Fibroblast of skin of abdomen (primary cell): ENCODE measurements at places on chromosomes 16 and 17.

GRCh38 chr16:17780181-17780580 lies 309.4 kb upstream of the XYLT1 start:
- no peak for DNase-seq

GRCh38 chr16:86956437-86956836 lies 360.8 kb downstream of the C16orf95 start:
- DNase-seq = no peak

DNA sequence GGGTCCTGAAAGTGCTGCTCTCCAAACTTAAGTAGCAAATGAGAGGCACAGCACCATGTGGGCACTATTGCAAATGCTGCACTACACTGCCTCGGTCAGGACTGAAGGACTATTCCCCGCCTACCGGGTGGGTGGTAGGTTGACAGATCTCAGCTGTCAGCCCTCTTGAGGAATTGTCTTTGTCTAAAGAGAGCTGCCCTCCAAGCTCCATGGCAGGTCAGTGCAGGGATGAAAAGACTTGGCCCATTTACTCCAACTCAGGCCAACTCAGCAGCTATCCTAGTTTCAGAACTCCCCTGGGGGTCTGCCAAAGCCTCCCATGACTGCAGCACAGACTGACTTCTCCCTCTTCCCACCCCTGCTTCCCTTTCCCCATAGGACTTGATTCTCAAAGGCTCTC lies 3.4 kb upstream of the PDZD9 start:
- no peak for DNase-seq

GRCh38 chr17:3956983-3957382 lies 7.3 kb downstream of the ATP2A3 start:
- DNase-seq = no peak

GRCh38 chr17:77068915-77069314 lies 71.9 kb upstream of the SEC14L1 start:
- DNase-seq = no peak

GRCh38 chr17:31513731-31514427 lies 122.4 kb downstream of the RAB11FIP4 start:
- no peak for DNase-seq

GRCh38 chr16:70804153-70804733 lies 3.3 kb upstream of the VAC14 start:
- peak; percentile 65 for DNase-seq

GRCh38 chr16:68079626-68080344 lies 5.4 kb upstream of the NFATC3 start:
- DNase-seq = no peak

GRCh38 chr17:43398724-43399595 lies at the start of gene ARL4D:
TSS of gene ARL4D (plus strand) at chr17:43398993. CDS start at chr17:43399733, 740 bp downstream.
- DNase-seq = peak; percentile 84

GRCh38 chr16:11112723-11113348 lies 143.2 kb downstream of the SOCS1 start:
- no peak for DNase-seq

DNA sequence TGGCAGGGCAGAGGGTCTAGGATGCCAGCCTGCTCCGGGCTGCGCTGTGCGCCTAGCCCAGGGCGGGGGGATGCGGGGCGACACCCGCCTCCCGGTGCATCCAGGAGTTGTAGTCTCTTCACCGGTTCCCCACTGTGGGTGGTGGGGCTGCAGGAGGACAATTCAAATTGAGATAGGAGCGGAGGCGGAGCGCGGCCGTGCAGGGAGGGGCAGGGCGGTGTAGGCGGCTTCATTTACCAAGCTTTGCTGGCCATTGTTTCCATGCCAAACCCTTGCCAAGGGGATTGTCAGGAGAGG lies 2047.4 kb downstream of the TP53TG3F start:
- no peak for DNase-seq

GRCh38 chr17:69058165-69058564 lies 2.6 kb downstream of the ABCA9 start:
- no peak for DNase-seq

- no peak for DNase-seq
These were observed 152.0 kb downstream of the C16orf95 start for GRCh38 chr16:87165151-87165550.

GRCh38 chr16:84600343-84601229 lies 17.3 kb downstream of the COTL1 start:
- no peak for DNase-seq

DNA sequence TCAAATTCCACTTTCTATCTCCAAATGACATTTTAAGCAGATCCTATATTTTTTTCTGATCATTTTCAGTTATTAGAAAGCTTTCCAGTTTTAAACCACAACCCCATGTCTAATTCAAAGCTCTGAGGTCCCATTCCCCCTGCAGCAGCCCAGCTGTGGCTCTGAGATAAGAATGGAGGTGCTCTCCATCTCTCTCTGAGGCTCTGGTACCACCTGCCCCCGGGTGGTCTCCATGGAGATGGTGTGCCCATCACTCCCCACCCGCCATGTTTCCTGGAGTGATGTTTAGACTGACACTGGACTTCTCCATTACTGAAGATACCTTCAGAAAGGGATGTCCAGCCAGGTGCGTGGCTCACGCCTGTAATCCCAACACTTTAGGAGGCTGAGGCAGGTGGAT lies 68.1 kb upstream of the SEC14L1 start:
- DNase-seq = no peak

DNA sequence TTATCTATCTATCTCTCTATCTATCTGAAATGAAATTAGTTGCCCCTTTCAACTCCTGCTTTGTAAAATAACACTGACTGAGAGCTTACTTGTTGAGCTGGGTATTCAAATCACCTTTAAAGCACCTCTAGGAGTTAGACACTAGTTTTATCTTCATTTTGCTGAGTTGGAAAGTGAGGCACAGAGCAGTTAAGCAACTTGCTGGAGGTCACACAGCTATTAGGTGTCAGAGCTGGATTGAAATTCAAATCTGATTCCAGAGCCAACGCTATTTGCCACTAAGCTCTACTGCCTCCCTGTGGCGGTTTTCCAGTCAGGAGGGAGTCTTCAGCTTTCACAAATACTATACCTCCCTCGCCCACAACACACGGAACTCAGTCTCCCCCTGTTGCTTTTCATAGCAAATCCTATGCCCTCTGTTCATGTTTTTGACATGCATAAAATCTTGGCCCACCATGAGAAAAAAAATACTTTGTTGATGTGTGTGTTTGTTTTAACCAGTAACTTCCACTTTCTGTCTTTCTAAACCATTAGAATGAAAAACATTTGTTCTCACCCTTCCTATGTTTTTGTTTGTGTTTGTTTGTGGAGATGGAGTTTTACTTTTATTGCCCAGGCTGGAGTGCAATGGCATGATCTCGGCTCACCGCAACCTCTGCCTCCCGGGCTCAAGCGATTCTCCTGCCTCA lies 74.8 kb upstream of the SMURF2 start:
- peak; percentile 52 for DNase-seq

DNA sequence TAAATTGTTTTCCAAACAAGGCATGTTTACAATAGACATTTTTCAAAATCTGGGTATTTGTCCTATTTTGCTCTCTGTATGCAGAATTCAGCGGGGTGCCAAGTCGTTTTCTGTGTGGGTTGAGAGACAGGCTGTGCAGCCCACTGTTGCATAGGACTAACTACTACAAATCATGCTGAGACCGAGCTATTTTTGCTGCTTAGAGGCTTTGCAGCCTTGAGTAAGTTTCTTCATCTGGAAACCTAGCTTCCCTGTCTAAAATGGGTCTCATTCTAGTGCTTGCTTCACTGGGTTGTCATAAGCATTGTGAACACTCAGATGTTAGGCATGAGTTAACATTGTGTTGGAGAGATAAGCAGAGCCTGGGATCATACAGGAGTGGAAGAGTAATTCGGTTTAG lies 1.3 kb downstream of the PRPSAP2 start:
- DNase-seq = peak; percentile 25

GRCh38 chr17:17693253-17694168 lies 12.3 kb downstream of the RAI1 start:
- no peak for DNase-seq

- DNase-seq = no peak
These were observed 257.7 kb upstream of the FOXF1 start for GRCh38 chr16:86252596-86252995.
